ENCODE measurements at places on chromosomes 4 and X.

DNA sequence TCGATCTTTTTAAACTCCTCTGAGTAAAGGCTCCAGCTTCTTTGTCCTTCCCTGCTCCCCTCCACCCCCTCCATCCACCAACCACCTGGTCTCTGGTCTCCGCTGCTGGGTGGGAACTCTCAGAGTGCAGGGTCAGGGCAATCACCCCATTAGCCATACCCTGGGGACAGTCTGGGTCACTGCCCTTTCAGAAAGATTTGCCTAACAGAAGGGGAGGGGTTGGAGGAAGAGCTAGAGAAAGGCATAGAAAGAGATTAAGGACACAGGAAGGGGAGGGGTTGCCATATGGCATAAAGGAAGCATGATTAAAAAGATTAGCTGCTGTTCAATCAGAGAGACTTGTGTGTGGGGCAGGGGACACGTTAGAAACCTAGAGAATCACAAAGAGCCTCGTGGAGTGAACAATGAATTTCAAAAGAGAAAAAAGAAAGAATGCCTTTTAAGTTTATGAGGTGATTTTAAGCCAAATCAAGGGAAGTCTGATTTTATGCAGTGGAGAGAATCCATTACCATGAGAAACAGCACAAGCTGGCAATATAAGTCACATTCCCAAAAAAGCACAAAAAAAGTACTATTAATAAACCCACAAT, 115.5 kb upstream of the ACSL4 start:
- no peak for DNase-seq

- DNase-seq, result no peak
Observed at GRCh38 chr4:79611026-79611425, 203.0 kb upstream of the GK2 start.

DNA sequence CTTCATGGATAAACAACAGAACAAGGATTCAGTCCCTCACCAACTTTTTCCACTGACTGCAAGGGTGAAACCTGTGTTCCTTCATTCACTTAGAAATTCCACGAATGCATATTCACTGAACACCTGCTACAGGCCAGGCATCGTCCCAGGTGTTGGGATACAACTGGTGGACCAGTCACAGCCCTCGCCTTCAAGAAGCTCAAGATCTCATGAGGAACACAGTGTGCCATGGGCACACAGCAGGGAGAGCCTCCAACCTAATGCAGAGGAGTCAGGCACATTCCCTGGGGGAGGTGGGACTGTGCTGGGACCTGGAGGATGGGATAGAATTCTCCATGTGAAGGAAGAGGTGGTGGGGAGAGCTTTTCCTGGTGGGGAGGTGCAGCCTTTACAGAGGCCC, 107.6 kb upstream of the PDLIM3 start:
- no peak for DNase-seq

- no peak for DNase-seq
Observed at GRCh38 chrX:115900425-115900824, 270.1 kb upstream of the AGTR2 start.

DNA sequence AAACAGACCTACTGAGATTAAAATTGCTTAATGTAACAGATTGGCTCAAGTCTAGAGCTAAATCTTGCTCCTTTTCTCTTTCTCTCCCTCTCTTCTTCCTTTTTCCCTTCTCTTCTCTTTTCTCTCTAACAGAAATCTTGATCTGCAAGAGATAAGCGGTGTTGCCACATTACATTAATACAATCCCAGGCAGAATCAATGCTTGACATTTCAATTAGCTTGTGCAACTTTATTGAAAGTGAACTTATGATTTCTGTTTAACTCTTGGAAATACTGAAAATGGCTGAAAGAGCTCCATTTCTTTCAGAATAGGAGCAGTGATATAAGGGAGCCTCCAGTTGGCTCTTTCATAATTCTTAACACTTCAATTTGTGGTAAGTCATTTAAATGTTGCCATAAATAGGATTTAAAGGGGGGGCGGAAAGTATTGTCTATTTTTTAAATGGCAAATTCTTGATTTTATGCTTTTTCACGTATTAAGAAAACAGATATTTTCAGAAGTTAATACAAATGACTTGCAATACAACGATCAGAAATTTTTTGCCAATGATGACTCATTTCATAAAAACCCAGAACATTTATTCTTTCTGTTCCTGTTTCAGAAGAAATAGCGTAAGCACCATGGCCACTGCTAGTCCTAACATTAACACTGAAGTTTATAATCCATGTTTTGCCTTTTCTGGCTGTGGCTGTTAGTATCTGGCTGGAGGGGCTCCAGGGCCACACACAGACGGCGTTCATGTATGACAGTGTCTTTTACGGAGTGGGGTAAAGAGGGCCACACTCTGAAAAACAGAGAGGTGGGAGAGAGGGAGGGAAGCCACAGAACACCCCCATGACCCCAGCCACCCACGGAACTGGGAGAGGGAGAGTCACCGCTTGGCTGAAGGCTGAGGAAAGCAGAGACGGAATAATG, 115.7 kb upstream of the FAT1 start:
- DNase-seq, result no peak

- no peak for DNase-seq
Observed at GRCh38 chrX:19372547-19373331, 29.0 kb downstream of the PDHA1 start.

- no peak for DNase-seq
Observed at GRCh38 chr4:5448221-5448620, 260.1 kb downstream of the EVC2 start.

- no peak for DNase-seq
Observed at GRCh38 chr4:176534566-176534965, 214.8 kb downstream of the SPCS3 start.

Data from activated T-helper 9 cell treated with anti-CD3 and anti-CD28 coated beads, Interleukin-2, amount 50 U/mL, for 16 hours (primary cell).